ENCODE measurements at places on chromosomes 2 and 18.

GRCh38 chr2:169464882-169465281 lies 14.4 kb upstream of the BBS5 start:
- no peak for DNase-seq

GRCh38 chr2:11552260-11552638 lies 18.4 kb downstream of the GREB1 start:
- DNase-seq = no peak

DNA sequence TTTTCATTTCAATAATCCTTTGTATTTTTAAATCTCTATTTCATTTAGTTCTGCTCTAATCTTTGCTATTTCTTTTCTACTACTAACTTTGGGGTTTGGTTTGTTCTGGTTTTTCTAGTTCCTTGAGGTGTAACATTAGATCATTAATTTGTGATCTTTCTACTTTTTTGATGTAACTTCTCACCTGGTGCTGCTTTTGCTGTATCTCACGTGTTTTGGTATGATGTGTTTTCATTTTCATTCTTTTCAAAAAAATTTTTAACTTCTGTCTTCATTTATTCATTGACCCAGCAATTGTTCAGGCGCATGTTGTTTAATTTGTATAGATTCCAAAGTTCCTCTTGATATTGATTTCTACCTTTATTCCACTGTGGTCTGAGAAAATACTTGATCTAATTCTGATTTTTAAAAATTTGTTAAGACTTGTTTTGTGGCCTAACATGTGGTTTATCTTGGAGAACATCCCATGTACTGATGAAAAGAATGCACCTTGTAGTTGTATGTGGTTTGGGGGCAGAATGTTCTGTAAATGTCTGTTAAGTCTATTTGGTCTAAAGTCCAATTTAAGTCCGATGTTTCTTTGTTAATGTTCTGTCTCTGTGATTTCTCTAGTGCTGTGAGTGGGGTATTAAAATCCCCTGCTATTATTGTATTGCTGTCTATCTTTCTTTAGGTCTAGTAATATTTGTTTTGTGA lies 17.3 kb upstream of the MALT1 start:
- no peak for DNase-seq

DNA sequence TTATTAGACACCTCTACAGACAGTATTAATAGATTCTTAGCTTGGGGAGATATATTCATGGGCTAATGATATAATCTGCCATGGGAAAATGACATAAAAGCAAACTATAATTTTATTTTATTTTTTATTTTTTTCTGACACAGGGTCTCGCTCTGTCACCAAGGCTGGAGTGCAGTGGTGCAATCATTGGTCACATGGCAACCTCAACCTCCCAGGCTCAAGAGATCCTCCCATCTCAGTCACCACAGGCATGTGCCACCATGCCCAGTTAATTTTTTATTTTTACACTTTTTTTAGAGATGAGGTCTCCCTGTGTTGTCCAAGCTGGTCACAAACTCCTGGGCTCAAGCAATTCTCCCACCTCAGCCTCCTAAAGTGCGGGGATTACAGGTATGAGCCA lies 39.3 kb downstream of the RTN4 start:
- DNase-seq = no peak

DNA sequence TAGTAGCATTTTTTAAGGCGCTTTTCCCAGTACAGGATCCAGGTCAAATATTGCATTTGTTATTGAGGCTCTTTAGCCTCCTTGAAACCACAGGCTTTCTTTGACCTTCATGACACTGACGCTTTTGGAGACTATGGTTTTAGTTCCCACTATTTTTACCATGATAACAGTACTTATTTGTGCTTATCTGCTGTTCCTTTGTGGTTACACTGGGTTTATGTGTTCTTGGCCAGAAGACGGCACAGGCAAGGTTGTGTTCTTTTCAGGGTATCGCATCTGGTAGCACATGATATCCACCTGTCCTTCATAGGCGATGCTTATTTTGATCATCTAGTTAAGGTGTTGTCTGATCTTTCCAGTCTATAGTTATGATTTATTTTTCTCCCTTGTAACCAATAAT lies 16.8 kb upstream of the MBOAT2 start:
- no peak for DNase-seq

DNA sequence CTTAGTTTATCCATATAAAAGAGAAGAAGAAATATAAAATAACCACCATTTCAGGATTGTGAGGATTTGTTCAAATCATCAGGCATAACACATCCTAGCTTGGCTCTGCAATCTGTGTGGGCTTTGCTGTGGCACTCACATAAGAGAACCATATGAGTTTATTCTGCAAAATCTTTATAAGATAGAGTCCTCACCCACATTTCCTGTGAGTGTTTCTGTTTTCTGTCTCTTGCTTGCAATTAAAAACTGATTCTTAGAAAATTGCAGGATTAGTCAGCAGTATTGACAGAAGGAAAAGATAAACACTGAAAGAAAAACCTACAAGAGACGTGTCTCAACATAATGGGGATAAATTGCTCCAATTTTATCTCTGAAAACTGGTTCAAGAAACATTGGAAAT lies 258.5 kb downstream of the RND3 start:
- DNase-seq = no peak

- DNase-seq = no peak
Measured at GRCh38 chr2:3126171-3126910, 251.3 kb downstream of the EIPR1 start.

DNA sequence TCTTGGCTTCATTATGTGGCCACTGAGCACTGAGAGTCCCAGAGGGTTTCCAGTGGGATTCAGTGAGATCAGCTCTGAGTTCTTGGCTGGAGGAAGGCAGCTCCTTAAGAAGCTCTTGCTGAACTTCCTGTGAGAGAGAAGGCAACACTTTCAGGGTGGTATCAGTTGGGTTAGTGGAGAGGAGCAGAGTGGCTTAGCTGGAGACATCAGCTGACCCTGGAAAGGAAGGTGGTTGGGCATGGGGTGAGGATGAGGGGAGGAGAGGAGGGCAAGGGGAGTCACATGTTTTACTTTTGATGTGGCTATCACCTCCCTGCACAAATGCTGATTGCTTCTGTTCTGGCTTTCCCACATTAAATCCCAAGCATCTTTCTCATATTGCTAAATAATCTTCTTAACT lies 95.1 kb downstream of the ACOXL start:
- DNase-seq = no peak

GRCh38 chr2:213229814-213230213 lies 54.5 kb upstream of the SPAG16 start:
- DNase-seq = no peak

DNA sequence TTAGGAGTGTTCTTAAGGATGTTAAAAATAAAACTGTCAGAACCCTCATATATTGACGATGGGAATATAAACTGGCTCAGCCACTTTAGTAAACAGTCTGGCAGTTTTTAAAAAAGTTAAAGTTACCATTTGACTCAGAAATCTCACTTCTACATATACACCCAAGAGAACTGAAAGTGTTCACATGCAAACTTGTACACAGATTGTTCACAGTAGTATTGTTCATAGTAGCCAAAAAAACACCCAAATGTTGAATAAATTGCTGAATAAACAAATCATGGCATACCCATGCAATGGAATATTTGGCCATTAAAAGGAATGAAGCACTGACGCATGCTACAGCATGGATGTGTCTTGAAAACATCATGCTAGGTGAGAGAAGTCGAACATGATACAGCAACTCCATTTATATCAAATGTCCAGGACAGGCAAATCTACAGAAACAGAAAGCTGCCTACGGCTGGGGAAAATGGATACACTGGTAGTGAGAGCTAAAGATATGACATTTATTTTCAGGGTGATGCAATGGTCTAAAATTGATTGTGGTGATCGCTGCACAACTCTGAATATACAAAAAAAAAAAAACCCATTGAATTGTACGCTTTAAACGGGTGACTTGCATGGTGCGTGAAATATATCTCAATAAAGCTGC lies 10.1 kb downstream of the RPL31 start:
- no peak for DNase-seq

DNA sequence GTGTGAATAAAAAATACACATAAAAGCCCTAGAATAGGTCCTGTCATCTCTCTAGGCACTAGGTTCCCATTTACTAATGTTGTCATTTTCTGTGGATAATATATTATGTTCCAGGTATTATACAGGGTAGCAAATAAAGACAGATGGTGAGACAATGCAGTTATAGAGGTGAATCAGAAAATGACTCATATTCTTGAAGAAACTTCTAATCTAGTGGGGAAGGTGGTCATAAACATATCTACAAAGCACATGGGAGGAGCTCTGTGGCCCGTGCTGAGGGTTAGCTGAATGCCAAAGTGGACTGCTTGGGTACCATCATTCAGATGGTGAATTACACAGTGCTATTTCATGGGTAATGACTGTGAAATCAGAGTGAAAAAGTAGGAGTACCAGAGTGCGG lies 700.9 kb downstream of the ERBB4 start:
- no peak for DNase-seq

DNA sequence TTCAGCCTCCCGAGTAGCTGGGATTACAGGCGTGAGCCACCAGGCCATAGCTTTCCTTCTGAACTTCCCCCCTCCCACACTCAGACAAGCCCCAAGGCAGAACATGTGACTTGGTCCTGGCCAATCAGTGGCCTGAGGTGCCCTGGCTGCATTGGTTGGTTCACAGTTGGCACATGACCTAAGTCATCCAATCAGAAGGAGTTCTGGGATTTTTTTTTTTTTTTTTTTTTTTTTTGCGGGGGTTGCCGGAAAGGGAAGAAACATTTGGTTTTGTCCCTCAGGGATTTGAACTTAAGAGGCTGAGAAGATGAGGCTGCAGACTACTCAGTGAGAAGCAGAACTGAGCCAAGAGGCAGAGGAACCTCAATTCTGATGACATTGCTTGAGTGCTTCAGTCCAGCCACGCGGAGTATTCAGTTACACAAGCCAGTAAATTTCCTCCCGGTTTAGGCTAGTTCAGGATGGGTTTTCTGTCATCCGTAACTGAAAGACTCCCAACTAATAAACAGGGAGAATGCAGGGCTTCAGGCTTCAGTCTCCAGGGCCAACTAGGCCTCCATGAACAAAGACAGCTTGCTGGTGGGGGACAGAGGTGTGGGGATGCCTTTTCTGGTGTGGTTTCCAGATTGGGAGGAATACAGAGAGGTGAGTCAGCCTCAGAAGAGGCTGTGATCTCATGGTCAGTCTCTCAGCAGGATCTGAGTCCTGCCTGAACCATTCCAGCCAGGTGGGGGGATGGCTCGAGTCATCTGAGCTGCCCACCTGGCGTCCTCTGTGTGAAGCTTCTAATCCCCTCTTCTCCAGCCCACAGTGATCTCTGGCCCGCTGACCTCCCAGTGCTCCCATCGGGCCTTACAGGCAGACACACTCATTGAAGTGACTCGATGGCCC lies 9.2 kb downstream of the PTMA start:
- no peak for DNase-seq

DNA sequence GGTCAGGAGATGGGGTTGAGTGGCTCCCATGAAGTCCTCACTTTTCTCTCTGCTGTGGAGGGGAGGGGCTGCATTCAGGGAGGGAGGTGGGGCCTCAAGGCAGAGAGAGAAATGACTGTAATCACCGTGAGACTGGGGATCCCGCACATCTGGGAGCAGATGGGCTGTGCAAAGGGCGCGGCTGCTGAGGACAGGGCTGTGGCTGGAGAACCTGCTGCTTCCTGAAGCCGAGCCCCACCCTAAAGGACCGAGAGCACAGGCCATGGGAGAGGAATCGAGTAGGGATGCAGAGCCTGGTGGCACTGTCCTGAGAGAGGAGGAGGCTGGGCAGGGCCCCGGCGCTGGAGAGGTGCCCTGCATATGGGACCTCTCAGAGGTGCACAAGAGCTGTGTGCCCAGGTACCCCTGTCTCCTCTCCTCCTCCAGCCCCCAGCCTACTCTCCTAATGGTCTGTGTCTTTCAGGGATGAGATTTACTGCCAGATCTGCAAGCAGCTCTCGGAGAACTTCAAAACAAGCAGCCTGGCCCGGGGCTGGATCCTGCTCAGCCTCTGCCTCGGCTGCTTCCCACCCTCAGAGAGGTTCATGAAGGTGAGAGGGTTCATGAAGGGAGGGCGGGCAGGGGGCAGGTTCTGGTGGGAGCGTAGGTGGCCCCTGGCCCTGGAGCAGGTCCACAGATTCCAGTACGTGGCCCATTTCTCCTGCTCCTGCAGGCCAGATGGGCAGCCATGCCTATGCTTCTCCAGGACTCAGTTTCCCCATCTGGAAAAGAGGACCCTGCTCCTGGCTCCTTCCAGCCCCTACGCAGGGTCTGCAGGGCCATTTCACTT lies 25.9 kb upstream of the GPR17 start:
- no peak for DNase-seq

DNA sequence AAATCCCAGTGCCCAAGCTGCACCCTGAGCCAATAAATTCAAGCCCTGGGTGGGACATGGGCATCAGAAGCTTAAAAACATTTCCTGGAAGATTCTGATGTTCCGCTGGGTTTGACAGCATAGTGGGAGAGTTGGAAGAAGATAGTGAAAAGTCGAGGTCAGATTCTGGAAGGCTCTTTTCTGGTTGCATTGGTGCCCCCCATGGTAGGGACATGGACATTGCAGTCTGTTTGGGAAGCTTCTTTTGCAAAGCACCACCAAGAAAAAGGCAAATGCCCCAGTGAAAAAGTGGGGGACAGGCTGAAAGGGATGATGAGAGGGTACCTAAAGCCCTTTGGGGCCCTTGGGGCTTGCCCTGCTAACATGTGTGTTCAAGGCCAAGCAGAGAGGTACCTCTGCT lies 21.0 kb downstream of the MERTK start:
- no peak for DNase-seq

- no peak for DNase-seq
Measured at GRCh38 chr2:163733301-163733938, 2.4 kb downstream of the FIGN start.

DNA sequence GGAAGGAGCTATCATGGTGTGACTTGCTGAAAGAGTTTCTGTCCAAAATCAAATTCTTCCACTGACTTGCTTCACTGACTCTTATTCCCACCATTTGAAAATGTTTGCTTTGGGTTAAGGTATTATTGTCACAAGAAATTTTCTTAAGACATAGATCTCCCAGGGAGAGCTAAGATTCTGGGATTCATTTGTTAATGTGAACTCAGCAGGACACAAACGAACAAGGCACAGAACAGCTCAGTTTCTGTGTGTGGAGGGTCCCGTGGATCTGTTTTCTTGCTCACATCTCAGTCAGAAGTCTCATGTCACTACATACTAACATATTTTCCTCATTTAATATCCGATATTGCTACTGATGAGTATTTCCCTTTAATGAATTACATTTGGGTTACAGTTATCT lies 8.2 kb upstream of the HNRNPA3 start:
- no peak for DNase-seq

DNA sequence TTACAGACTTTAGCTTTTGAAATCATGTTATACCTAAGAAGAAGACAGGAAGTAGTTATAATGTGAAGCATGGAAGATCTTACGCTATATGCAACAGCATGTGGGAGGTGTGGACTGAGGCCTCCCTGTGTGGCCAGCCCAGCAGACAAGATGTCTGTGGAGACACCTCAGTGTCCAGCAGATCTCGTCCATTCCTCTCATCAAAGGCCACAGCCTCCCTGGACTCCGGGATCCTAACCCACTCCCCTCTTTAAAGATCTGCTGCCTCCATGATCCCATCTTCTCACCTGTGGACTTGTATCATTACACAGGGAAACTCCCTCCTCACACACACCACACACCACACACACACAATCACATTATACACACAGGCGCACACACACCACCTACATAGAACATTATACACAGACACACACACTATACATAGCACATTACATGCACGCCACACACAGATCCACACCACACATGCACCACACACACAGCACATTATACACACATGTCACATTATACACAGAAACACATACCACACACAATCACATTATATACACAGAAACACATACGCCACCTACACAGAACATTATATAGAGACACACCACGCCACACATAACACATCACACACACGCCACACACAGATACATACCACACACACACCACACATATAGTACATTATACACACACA lies 89.5 kb downstream of the PXDN start:
- no peak for DNase-seq
